ENCODE measurements at places on chromosomes 16 and 17.
A peak's percentile ranks its signal among the peaks of the same experiment; 100 is the strongest.

DNA sequence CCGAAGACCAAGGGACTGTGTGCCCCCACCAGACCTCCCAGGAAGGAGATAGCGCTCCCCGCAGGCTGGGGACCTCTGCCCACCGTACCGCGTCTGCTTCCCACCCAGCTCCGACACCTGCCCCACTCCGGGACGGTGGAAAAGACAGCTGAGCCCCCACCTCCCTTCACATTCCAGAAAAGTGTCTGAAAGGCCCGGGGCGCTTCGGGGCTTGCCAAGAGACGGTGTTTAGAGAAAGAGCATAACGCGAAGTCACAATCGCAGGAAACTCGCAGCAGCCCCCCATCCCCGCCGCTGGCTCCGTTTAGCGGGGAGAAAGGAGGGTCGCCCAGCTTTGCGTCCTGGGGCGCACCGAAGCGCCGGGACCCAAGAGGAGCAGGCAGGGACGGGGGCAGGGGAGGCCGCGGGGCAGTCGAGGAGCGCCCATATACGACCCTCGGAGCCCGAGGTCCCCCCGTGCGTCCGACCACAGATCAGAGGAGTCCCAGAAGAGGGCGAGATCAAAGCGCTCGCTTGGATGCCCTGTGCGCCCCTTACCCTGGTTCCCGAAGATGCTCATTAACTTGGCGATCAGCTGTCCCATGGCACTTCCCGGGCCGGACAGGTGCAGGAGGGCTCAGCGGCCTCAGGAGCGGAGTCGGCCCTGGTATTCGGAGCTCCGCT, 652 bp downstream of the ARL5C start:
- no peak for DNase-seq

- DNase-seq, result peak; percentile 13
Observed at GRCh38 chr16:78437352-78437968, 338.0 kb downstream of the WWOX start.

DNA sequence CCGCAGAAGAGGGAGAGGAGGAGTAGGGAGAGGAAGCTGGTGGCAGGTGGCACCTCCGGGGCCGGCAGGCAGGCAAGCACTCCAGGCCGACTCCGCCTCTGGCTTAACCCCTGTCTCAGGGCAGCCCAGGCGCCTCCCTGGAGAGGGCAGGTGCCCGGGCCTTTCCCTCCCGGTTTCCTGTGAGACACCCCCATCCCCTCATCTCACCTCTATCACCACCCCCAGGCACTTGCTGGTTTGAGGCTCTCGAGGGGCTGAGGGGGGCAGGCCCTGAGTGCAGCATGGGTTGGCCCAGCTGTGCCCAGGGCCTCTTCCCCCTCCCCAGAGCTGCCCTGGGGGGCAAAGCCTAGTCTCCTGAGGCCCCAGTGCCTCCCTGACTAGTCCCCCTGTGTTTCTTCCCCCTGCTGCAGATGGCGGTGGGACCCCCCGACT, 6.0 kb downstream of the DOC2A start:
- DNase-seq, result no peak

DNA sequence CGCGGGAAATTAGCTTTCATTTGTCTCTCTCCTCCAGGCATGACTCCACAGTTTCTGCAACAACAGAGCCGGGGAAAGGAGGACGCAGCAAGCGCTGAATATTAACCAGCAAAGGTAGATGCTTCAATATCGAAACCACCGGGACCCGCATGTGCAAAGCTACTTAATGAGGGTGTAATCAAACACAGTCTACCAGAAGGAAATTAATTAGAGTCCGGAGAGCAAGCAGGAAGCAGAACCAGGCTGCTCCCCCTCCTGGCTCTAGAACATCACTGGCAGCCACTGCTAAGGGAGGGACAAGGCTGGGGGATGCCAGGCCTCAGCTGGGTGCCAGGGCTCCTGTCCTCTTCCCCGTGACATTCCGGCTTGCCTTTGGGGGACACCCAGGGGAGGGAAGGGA, 21.7 kb downstream of the LRRC75A start:
- DNase-seq, result no peak

GRCh38 chr17:67566656-67567055, 151.1 kb upstream of the NOL11 start:
- DNase-seq, result no peak

DNA sequence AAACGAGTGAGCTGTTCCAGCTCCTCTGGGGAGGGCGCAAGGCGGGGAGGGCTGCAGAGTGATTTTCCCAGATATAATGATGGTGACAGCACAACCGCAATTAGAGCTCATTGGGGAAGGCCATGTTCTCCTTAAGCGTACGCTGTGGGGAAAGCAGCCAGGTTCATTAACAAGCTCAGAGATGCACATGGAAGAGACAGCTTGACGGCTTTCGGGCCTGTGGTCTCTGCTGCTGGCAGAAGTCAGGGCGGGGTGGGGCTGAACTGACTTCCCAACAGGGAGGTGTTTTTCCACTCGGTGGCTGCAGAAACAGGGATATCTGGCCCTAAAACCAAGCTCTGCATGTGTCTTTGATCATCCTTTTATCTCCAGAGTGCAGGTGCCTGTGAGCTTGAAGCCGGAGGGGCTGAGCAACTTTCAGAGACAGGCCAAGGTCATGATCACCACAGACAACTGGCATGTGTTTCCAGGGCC, 24.0 kb upstream of the CACNG1 start:
- DNase-seq, result peak; percentile 16

- no peak for DNase-seq
Observed at GRCh38 chr17:60087882-60088669, 9.4 kb upstream of the HEATR6 start.

- no peak for DNase-seq
Observed at GRCh38 chr17:8753976-8754440, 4.3 kb downstream of the SPDYE4 start.

GRCh38 chr16:11162586-11163268, 93.3 kb downstream of the SOCS1 start:
- DNase-seq, result no peak

- no peak for DNase-seq
Observed at GRCh38 chr17:73526952-73527351, 117.3 kb downstream of the SDK2 start.

GRCh38 chr17:60155815-60156214, 6.0 kb downstream of the CA4 start:
- DNase-seq, result no peak

- DNase-seq, result no peak
Observed at GRCh38 chr16:49336581-49336980, 37.0 kb upstream of the C16orf78 start.

GRCh38 chr17:32570081-32570396, 83.2 kb downstream of the CDK5R1 start:
- no peak for DNase-seq

DNA sequence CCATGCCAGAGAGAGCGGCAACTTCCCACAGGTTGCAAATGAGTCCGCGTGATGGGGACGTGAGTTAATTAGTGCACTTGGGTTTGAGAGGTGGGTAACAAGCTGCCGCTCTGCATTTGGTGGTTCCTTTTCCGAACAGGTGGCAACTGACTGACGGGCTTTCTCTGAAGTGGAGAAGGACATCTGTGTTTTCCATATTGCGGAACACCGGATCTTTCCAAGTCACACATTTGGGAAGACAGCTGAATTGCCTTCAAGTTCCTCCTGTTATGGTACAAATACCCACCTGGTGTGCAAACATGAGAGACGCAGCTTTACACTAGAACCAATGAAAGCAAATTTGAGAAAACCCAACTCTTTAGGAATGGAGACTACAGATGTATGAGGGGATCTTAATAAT, 451.3 kb upstream of the ZFHX3 start:
- DNase-seq, result no peak

- DNase-seq, result no peak
Observed at GRCh38 chr16:86483-86952, 8.5 kb downstream of the MPG start.

GRCh38 chr16:6019490-6019991, 921.9 kb upstream of the EEF2KMT start:
- no peak for DNase-seq

DNA sequence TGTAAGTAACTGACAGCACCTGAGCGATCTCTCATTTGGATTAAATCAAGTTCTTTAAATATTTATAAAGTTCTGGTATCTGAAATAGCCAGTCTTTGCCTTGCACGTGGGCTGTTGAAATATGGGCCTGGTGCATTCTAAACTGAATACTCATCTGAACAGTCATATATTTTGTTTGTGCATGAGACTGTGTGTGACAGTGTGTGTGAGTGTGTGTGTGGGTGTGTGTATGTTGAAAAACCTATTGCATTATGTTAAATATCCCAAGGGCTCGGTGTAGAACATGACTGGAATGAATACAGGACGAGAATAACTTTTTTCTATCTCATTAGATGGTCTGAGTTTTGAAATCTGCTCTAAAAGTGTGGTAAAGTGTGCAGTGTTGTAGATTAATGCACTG, 82.4 kb upstream of the TOX3 start:
- DNase-seq, result no peak

DNA sequence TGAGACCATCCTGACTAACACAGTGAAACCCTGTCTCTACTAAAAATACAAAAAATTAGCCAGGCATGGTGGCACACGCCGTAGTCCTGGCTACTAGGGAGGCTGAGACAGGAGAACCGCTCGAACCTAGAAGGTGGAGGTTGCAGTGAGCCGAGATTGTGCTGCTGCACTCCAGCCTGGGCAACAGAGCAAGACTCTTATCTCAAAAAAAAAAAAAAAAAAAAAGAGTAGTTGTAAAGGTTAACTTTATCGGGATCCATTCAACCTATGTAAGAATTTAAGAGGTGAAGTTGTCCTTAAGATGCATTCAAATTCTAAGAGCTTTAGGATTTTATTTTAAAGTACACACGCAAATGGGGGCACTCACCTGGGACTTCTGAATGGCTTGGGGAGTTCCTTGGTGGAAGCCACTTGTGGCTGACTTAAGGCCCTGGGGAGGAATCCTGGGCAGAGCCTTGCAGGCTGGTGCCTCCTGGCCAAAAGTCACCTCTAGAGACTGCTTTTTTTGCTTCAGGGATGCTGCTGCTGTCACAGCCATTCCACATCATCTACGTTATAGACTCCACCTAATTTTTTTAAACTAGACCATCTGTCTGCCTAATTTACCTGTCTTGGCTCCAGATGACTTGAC, 3.3 kb downstream of the CTCF start:
- no peak for DNase-seq

DNA sequence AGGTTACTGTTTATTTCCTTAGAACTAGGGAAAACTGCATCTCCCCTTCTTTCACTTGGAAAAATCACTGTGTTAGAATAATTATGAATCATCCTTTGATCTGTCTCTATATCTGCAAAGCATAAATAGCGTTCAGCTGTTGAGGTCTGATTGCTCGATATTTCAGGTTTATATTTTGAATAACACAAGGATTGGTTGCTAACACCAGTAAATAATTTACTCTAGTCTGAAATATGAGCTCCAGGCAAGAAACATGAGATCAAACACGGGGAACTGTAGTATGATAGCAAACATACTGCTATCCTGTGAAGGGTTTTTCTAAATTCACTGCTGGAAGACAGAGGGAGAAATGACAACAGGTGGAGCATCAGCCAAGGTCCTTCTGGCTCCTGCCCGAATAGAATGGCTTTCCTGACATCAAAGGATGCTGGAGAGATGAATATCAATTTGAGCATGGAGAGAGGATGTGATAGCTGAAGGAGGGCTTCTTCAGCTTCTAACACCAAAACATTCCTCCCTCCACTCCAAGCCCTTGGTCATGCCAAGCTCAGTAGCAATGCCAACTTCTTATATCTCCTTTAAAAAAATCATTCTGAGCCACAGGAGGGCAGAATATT, 450.3 kb downstream of the SHISA9 start:
- DNase-seq, result no peak

GRCh38 chr16:53822936-53823529, 119.1 kb downstream of the FTO start:
- no peak for DNase-seq

- DNase-seq, result no peak
Observed at GRCh38 chr17:8275421-8276290, 12.8 kb upstream of the RANGRF start.

DNA sequence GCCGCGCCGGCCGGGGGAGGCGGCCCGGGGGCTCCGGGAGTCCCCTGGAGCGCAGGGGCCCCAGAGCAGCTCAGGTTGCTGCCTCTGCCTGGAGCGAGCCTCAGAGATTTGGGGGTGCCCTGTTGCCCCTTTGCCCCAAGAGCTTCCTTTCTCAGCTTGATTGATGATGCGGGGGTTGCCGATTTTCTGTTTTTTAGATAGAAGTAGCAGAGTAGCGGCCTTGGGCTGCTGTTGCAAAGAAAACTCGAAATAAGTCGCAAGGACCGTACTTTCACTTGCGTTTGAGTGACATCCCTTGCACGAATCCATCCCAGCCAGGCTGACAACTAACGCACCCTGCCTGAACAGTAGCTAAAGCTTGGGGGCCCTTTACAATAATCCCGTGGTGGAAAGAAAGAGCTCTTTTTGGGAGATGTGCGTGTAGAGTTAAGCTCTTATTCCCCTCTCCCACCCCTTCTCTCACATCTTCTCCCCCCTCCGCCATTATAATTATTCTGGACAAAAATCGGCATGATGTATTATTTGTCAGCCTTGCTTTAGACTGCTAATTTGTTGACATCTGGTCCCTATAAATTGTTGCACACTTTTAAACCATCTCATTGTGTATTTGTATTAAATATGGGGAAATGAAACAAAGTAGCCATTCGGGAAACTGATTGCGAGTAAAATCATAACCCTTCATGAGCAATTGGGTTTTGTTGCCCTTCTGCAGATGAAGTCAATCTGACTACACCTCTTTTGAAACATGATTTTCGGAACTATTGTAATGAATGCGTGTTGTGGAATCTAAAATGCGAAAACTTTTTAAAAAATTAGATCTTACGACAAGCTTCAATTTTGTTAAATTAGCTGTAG, 873 bp downstream of the USP10 start:
- DNase-seq, result no peak

DNA sequence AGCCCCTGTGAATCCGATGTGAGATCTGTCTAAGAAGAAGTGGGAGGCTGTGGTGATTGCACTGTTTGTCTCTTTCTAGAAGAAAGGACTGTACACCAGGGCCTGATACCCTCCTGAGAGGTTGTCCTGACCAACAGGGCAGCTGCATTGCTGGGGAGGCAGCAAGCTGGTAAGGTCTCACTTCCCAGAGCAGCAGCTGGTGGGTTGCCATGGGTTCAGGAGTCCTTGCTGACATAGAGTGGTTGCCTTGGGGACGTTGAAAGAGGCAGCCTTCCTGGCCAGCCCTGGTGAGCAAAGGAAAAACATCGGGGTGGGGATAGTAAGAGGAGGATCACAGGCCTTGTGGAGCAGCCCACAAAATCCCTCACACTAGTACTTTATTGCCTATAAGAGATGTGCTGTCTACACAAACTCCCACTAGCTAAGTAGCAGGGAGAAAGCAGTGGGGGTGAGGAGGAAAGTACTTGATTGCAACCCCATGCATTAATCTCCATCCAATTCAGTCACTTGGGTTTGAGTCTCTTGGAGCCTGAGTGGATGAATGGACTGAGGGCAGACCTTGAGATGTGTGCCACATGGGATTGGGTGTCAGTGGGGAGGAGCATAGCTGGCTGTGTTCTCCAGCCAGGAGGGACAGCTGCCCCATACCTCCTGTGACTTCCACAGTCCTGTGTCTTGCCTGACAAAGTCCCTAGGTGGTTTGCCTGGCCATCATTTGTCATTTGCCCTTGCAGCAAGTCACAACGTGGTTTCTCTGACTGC, 143.8 kb upstream of the RPL38 start:
- DNase-seq, result no peak

DNA sequence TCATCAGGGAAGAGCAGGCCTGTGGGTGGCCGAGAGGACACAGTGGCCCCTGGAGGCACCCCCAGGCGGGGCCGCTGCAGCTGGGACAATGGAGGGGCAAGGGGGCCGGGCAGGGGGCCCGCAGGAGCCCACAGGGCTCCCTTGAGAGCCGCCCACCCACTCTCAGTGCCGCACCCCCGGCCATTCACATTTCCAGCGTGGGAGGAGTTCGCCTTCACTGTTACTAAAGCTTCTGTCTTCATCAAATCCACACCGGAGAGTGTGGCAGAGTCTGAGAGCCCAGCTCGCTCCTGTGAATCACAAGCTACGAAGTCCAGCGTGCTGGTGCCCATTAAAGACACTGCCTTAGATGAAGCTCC, 20.9 kb upstream of the PVALEF start:
- DNase-seq, result no peak
